Hepatocyte (in vitro differentiated cells): ENCODE measurements at places on chromosomes 16 and 17.

- H3K27ac ChIP-seq: no peak overlapping the region
- H3K36me3 ChIP-seq: no peaks in the 10 kb centered on the region
- no peaks in the 10 kb centered on the region for H3K4me1 ChIP-seq
- H3K4me3 ChIP-seq: no peak overlapping the region
- H3K27me3 ChIP-seq: peaks cover 76% of the 10 kb centered on the region
Observed at GRCh38 chr17:79613195-79613772, 2.4 kb upstream of the RBFOX3 start.

- no peaks in the 10 kb centered on the region for H3K4me1 ChIP-seq
- no peak overlapping the region for H3K27ac ChIP-seq
- H3K27me3 ChIP-seq: no peaks in the 10 kb centered on the region
- no peak overlapping the region for H3K4me3 ChIP-seq
- no peaks in the 10 kb centered on the region for H3K36me3 ChIP-seq
- no peak for DNase-seq
Observed at GRCh38 chr16:55001931-55002330, 71.3 kb downstream of the IRX5 start.

DNA sequence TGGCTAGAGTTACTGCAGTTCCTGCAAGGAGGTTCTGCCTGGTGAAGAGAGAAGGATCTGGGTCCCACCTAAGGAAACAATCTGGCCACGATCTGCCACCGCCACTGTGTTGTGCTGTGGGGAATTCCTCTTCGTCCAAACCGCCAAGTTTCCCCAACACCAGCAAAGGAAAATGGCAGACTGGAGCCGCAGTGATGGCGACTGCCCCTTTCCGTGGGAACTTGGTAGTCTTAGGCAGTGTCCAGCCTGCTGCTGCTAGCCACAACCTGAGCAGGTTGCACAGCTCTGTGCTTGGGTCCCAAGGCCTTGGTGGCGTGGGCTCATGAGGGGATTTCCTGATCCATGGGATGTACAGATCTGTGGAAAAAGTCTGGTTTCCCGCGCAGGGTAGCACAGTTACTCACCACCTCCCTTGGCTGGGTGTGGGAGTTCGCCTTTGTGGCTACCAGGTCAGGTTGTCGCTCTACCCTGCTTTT, 28.6 kb downstream of the NFATC3 start:
- DNase-seq: no peak
- H3K27me3 ChIP-seq: no peaks in the 10 kb centered on the region
- H3K36me3 ChIP-seq: no peaks in the 10 kb centered on the region

DNA sequence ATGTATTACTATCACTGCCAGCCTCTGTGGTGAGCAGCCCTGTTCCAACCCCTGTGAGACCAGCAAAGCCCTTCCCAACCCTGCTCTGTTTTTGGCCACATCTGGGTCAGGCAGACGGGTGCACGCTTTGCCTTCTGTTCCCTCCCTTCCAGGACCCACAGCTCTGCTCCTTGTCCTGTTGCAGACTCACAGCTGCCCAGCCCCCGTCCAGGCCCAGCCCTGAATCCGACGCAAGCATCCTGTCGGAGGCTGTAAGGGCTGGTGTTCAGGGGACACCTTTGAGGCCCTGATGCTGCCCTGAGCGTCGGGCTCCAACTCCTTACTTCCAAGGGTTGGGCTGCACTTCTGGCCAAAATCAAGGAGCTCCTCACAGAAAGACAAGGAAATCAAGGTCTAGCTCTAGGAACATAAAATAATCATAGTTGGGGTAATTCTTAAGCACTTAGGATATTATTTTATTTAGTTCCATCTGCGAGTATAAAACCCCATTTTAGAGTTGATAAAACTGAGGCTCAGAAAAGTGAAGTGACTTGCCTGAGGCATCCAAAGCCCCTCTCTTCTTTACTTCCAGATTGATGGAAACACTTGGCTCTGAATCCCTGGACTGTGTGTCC, 14.3 kb upstream of the SRCIN1 start:
- DNase-seq: no peak
- H3K27me3 ChIP-seq: no peaks in the 10 kb centered on the region
- H3K4me3 ChIP-seq: no peak overlapping the region
